Common myeloid progenitor, CD34-positive (primary cell): ENCODE measurements at places on chromosomes 13 and 19.

DNA sequence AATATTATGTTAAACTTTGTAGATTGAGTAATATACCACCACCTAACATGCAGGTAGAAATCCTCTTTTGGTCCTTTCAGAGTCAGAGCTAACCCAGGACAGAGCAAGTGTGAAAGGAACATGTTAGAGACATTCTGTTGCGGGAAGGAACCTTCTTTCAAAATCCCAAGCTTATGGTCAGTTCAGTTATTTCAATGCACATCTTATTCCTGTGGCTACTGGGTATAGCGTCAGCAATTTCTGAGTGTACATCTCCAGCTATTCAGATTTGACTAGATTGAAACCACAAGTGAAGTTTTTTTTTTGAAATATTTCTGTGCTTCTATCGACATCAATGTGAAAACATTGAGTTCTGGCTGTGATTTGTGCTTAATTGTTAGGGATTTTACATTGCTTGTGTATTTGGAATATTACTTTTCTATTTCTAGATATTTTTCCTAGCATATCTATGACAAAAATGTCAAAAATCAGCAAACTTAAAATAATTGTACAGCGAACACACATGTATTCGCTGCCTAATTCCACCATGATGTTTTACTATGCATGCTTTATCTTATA lies 165.3 kb downstream of the LMO7 start:
- DNase-seq: no peak

GRCh38 chr13:77898097-77898496 lies 20.5 kb downstream of the EDNRB start:
- DNase-seq: no peak

- DNase-seq: no peak
Observed at GRCh38 chr13:29936956-29937355, 86.5 kb upstream of the UBL3 start.

DNA sequence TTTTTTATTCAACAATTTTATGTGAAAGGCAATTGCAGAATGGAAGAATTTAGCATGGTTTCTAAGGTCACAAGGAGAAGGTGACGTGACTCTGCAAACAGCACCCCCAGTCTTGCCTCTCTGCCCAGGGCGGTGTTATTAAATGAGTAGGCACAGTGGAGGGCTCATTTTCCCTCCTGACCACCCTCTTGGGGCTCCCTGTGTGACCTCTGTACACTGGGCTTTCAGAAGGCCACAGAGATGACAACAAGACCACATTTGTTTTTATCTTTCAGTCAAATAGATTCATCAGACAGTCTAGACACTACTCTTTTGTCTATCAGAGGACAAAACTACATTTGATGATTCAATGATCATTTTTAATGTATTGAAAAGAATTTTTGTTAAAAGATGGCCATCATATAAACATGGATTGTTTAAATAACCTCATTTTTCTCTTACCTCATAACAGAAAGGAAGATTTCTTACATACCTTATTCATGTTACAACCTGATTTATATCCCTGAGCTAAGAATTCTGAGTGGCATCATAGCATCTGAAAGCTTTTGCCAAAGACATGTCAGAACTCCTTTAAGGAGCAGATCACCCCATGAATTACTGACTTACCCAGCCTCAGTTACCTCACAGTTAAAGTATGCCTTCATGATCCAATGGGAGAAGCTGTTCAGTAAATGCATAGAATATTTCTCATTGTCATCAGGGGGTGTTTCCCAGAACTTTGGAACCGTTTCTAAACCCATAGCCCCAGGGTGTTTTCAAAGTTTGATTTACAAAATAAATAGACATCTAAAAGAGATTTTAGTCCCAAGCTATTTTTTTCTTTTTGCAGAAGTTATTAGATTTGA lies 184.0 kb upstream of the RFC3 start:
- no peak for DNase-seq

GRCh38 chr13:98144801-98145350 lies 2.0 kb downstream of the FARP1 start:
- DNase-seq: no peak

GRCh38 chr13:99975626-99976025 lies 4.1 kb upstream of the ZIC5 start:
- DNase-seq: peak; percentile 9

DNA sequence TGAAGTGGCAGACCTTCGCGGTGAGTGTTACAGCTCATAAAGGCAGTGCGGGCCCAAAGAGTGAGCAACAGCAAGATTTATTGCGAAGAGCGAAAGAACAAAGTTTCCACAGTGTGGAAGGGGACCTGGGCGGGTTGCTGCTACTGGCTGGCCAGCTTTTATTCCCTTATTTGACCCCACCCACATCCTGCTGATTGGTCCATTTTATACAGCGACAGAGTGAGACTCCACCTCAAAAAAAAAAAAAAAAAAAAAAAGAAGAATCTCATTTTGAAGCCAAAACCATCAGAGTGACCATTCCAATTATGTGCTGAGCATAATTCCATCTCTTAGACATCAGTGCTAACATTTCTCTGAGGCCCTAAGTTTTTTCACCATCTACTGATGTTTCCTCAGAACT lies 1.9 kb upstream of the ZNF552 start:
- peak; percentile 26 for DNase-seq

- DNase-seq: no peak
Observed at GRCh38 chr13:83992566-83993358, 110.5 kb upstream of the SLITRK1 start.

GRCh38 chr13:31200637-31200971 lies 829 bp downstream of the B3GLCT start:
- DNase-seq: peak; percentile 68

GRCh38 chr19:35360880-35361420 lies 2.7 kb downstream of the FFAR3 start:
- no peak for DNase-seq

DNA sequence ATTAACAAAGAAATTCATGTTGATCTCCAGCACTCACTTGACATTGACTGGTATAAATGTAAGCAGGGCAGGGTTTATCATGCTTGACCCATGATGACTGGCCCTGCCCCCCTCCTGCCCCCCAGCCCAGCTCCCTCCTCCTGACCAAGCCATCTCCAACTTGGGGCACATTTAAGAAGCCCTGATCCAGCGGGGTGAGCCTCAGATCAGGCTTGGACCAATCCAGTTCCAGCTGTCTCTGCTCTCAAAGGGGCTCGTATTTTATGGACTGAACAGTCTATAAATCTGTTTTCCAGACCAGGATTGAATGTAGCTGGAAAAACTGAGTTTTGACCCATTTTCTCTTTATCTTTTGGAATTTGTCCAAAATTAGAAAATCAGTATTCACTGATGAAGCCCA lies 100.0 kb downstream of the COL4A1 start:
- DNase-seq: no peak

- DNase-seq: peak; percentile 26
Observed at GRCh38 chr13:40152145-40152544, 496.7 kb downstream of the COG6 start.

- DNase-seq: peak; percentile 71
Observed at GRCh38 chr19:35044317-35045117, 3.0 kb downstream of the HPN start.

GRCh38 chr13:104584481-104584880 lies 1518.3 kb upstream of the SLC10A2 start:
- DNase-seq: no peak

- DNase-seq: peak; percentile 66
Observed at GRCh38 chr19:4278419-4279266, at the start of gene SHD. TSS of gene SHD (plus strand) at chr19:4279266. CDS start at chr19:4280064, 798 bp downstream.

DNA sequence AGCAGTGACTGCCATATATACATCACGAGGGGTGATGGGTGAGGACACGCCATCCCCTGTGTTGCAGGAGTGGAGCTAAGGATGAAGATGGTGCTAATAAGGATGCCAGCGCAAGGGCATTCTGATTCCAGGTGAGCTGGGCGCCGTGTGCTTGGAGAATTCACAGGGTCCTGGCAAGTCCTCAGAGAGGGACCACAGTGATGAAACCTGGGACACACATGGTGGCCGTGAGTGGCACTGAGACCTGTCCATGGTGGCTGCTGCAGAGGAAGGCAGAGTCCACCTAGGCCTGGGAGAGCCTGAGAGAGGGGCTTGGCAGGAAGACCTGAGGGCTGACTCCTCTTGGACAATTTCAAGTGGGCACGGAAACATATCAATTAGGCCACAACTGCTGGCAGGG lies 65.2 kb downstream of the RFX2 start:
- no peak for DNase-seq

DNA sequence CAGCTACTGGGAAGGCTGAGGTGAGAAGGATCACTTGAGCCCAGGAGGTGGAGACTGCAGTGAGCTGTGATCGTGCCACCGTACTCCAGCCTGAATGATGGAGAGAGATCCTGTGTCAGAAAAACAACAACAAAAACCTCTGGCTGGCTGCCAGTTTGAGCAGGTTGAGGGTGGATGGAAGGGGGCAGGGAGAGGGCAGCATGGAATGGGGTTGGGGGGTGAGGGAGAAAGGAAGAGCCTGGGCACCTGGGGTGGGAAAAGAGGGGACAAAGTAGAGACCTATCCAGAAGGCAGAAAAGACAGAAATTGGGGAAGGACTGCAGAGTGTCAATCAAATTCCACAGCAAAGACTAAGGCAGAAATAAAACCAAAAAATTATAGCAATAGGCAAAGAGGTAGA lies 4.7 kb downstream of the SLC1A5 start:
- no peak for DNase-seq

DNA sequence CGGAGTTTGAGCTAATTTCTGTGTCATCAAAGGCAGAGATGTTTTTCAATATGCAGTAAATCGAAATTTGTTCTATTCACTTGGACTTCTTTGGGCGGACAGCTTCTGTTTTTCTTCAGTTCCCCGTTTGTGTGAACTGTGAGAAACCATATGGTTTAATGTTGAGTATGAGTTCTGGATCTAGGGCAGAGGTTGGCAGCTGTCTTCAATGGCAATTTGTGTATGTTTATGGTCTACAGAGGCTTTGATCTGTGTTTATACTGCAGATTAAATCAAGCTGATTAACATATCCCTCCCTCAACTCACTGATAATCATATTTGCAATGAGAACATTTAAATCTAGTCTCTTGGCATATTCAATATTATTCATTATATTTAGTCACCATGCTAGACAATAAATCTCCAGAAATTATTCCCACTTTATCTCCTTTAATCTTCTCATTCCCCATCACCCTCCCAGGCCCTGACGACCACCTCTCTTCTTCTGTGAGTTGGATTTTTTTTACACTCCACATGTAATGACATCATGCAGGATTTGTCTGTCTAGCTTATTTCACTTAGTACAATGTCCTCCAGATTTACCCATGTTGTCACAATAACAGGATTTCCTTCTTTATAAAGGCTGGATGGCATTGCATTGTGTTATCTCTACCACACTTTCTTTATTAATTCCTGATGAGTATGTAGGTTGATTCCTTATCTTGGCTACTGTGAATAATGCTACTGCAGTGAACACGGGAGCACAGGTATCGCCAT lies 9.0 kb downstream of the ZNF331 start:
- DNase-seq: no peak

DNA sequence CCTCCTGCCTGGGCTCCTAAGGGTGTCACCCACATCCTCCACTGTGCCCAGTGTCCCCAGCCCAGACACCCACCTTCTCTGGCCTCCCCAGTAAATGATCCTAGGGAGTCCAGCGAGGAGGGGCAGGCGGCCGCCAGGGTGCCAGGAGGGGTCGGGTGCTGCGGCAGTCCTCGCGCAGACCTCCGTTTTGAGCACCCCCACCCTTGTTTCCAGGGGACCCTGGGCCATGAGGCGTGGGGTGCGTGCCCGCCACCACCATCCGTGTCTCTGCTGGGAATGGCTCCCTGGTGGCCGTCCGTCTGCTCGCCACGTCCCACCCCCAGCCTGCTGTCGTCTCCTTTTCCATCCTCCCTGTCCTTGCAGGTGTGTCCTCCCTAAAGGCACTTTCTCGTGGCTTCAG lies 133.0 kb downstream of the KDM4B start:
- DNase-seq: no peak

DNA sequence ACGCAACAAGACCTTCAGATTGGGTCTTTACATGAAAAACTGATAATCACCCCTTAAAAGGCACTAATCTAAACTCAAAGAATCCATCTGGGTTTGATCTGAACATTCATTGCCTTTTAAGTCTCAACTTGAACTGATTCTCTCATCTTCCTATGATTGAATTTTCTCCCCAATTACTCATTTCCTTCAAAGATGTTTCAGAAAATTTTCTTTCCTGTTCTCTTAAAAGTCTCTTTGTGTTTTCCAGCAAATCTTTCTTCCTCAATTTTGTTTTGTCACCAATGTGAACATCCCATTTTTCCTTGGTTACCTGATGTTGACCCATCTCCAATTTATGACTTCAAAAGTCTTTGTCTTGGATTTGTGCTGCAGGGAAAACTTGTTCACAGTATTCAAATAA lies 234.3 kb downstream of the DACH1 start:
- no peak for DNase-seq

GRCh38 chr13:30443957-30444404 lies 21.7 kb downstream of the UBE2L5 start:
- no peak for DNase-seq

DNA sequence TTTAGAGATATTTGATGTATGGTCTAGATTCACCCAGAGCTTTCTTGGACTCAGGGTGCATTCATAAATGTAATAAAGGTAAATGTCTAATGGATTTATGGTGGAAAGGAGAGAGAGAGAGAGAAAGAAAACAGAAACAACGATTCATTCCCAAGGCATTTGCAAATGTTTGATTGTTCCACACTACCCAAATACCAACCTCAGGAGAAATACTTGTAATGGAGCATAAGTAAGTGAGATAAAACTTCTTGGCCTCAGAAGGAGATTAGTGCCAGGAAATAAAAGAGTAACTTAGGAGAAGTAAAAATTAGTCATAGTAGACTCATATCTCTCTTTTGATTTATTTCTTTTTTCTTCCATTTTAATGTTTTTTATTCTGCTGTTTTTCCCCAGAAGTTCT lies 40.6 kb upstream of the DGKH start:
- no peak for DNase-seq

GRCh38 chr13:51970349-51970748 lies 40.9 kb downstream of the ATP7B start:
- DNase-seq: no peak

DNA sequence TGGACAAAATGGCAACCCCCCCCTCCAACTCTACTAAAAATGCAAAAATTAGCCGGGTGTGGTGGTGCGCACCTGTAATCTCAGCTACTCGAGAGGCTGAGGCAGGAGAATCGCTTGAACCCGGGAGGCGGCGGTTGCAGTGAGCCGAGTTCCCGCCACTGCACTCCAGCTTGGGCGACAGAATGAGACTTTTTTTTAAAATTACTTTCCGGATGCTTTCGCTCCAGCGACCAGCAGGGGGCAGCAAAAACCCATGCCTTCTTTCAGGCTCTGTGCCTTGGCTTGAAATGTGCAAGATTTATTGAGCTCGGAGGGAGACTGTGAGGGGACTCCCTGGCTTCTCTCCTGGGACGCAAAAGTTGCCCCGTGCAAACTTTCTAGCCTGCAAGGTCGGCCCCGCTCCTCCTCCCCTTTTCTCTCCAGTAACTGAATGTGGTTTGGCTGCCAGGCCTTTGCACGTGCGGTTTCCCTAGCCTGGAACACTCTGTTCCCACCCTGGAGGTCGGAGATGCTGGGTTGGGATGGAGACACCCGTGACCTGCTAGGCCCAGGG lies 61.4 kb upstream of the NFIC start:
- peak; percentile 89 for DNase-seq
